ENCODE measurements at places on chromosomes 11 and 22.

DNA sequence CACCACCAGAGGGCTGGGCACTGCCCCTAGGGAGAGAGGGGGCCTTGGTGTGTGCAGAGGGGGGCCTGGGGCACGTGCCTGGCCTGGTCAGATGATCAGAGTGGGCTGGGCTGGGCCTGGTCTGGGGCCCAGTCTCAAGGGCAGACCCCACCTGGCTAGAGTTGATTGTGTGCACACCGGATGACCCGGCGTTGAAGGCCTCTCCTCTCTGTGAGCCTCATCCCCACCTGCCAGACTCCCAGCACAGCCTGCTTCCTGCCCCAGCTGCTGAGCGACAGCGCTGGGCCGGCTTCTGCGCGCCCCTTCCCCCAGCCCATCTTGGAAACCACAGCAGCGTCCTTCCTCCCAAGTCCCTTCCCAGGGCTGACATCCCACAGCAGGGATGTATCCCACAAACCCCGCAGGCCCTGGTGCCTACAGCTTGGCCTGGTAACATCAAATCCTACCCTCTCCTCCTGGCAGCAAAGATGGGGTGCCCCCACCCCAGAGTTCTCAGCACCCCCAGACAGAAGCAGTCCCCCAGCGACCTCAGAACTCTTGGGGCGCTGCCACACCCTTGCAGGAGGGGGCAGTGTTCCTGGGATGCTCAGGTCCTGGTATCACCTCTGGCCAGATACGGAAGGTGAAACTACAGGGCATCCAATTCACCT is 11.0 kb upstream of the TSSC4 start:
- no peak for DNase-seq

DNA sequence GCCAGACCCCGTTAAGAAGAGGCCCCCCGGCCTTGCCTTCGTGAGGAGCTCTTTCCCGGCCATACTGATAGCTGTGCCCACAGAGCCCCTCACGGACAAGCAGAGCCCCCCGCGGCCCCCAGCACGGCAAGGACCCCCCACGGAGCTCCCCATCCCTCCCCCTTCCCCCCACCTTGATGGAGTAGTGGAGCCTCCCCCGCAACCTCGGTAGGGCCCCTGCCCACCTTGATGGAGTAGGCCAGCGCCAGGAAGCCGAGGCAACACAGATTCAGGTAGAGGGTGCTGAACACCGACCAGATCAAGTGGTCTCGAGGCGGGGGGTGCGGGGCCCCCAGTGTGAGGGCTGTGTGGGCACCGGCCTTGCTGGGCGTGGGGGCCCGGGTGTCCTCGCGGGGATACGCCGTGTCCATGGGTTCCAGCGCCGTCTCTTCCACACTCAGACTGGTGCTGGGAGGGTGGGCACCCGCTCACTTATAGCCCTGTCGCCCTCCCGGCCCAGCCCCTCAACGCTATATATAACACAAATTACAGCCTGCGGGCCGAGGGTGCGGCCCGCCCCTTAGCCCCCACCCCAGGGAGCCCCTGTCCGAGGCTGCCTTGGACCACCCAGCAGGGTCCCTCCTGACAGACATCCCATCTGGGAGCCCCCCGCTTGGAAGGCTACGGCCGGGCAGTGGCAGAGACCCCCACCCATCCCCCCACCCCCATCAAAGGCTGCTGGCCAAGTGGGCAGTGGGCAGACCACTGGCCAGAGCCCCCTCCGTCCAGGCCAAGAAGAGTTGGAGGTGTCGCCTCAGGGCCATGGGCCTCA is at the start of gene IFITM5:
IFITM5 (minus strand) TSS at position 446 of the 811 bp plus-strand sequence; CDS start at position 410, 36 bp downstream.
- peak; percentile 35 for DNase-seq

DNA sequence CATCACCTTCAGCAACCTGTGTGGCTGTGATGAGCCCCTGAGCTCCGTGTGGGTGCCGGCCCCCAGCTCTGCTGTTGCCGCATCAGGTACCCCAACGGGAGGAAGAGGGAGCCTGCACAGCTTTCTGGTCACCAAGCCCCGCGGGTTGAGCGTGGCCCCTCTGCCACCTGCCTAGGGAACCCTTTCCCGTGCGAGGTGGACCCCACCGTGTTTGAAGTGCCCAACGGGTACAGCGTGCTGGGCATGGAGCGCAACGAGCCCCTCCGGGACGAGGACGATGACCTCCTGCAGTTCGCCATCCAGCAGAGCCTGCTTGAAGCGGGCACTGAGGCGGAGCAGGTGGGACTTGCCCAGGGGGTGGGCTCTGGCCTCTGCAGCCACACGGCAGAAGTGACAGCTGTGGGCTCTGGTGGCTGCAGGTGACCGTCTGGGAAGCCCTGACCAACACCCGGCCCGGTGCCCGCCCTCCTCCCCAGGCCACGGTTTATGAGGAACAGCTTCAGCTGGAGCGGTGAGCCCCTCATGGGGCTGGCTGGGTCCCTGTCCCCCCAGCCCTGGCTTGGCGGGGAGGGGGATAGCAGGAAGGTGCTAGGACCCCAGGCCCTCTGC is 1.9 kb upstream of the SSH3 start:
- DNase-seq = peak; percentile 39

GRCh38 chr11:3837793-3838192 is 3.0 kb downstream of the RHOG start:
- DNase-seq = peak; percentile 68

DNA sequence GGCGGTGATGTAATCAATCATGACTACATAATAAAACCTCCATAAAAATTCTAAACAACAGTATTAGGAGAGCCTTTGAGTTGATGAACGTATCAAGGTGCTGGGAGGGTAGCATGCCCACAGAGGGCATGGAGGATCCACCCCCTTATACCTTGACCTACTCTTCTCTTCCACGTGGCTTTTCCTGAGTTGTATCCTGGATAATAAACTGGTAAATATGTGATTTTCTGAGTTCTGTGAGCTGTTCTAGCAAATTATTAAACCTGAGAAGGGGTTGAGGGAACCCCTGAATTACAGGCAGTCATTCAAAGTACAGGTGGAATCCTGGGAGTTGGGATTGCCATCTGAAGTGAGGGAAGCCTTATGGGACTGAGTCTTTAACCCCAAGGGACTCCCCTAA is 446.9 kb downstream of the DYNC2H1 start:
- no peak for DNase-seq

DNA sequence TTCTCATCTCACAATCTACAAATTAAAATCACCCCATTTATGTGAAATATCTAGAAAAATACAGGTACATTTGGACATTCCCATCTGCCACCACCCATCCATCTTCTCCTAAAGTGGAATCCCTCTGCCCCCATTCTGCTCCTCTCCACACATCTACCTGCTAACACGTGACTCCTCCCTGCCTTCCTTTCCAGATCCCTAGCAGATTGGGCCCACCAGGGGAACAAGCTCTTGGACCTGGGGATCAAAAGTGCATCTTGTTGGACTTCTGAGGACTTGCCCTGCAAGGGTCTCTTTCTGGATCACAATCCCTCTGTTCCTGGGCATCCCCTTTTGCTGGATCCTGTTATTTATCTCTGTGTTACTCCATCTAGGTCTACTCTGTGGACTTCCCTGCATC is 107.6 kb downstream of the ZNF280B start:
- no peak for DNase-seq

- no peak for DNase-seq
Observed at GRCh38 chr11:130118165-130118564, 41.4 kb upstream of the ST14 start.

GRCh38 chr11:108009497-108010370 is 1.0 kb downstream of the CUL5 start:
- no peak for DNase-seq

DNA sequence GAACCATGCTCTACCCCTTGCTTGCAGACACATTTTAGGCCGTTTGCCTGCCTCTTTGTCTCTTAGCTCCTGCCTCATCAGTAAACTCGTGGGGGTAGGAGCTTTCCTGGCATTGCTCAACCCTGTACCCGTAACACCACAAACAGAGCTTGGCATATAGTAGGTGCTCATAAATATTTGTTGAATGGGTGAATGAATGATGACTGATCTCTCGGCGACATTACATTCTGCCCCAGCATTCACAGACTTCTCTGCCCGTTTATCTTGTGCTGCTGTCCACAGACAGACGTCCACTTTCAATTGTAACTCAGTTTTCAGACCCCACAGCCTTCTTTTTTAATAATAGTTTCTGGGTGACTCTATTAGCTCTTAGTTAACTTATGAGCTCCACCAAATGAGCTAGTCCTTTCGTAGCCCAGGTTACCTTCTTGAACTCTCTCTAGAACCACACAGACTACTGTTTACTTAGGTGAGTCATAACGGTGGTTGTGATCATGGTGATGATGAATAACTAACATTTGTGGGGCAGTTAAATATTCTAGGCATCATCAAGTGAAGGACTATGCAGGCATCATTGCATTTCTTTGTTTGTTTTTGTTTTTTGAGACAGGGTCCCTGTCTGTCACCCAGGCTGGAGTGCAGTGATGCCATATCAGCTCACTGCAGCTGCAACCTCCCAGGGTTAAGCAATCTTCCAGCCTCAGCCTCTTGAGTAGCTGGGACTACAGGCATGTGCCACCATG is 188.4 kb downstream of the ADAMTS15 start:
- no peak for DNase-seq

- no peak for DNase-seq
Observed at GRCh38 chr11:44760477-44760872, 33.7 kb downstream of the TSPAN18 start.

DNA sequence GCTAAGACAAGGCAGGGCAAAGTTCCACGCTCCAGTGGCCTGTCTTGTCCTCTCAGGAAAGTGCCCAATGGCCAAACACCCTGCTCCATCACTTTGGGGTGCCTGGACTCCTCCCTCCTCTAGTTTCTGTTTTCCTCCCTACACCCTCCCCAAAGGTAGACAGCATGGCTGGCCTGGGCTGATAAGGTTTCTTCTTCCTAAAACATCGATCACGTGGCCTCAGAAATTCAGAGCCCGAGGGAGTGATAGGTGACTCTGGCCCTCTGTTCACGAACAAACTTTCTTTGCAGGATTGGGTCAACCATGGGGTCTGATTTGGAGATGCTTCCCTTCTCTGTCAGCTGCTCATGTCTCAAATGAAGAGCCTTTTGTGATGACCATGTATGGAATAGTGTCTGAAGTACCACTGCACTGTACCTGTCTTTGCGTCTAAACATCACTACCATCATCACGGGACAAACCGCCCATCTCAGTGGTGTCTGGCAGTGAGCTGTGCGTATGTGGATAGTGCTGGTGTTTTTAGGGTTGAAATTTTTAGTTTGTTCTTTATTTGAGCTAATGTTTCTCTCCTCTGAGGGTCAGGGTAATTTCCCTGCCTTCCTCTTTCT is 6.1 kb downstream of the MICAL2 start:
- DNase-seq = no peak

DNA sequence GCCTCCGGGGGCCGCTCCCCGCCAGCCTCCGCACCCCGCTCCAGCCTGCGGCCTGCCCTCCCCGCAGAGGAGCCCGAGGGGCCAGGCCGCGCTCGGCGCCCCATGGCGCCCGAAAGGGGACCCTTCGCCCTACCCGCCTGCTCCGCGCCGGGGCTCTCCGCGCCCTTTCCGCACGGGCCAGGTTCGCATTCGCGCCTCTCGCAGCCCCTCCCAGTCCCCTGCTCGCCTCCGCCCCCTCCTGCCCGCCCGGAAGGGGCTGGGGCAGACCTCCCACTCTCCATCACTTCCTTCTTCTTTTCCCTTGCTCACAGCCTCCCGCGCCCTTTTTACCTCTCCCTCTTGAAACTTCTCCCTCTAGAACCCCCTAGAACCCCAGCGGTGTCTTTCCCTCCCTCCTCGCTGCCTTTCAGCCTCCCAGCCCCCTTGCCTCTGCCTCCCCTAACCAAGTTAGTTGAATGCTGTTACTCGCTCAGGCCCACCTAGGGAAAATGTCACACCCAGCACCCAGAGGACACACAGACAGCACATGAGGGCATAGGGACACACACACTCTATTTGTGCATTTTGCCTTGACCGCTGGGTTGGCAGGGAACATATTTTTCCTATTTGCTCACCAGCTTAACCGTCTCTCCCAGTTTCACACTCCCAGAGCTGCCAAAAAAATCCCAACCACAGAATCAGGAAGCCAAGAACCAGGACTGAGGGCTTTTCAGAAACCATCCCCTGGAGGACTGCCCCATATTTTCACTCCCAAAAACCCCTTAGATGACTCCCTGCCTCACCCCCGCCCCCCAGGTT is at the start of gene SLC43A3:
SLC43A3 (minus strand) TSS at position 193 of the 798 bp plus-strand sequence. CDS start 949 bp downstream, outside the sequence.
- DNase-seq = peak; percentile 82

GRCh38 chr11:63874511-63874910 is 35.6 kb downstream of the MARK2 start:
- no peak for DNase-seq

DNA sequence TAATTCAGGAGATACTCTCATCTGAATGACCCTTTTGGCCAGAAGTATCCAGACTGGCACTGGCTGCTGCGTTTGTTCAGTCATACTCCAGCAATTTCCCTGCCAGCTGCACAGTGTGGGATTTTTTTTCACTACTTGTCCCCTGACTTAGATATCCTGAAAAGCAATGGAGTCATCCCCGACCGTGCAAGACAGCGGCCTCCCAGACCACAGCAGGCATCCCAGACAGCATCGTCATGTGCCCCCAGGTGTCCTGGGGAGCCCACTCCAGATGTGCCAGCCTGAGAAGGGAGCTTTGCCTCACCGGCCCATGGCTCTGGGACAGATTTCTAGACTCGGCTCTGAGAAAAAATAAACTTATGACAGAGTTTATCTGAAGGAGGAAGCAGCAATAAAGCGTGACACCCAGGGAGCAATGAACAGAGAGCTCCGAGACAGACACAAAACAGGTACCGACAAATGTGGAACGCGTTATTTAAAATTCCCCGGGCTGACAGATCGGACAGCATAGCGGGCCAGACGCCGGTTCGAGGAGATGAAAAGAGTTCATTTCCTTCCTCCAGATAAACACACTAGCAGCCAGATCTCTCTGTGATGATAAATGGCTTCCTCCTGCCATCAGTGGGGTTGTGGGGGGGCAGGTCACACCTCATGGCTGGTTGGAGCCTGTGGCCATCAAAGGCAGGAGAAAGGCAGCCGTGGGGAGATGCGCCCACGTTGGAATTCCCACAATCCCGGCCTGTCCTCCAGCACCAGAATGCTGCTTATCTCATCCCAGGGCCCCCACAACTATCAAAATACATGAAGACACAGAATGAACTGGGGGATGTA is 106.4 kb upstream of the FGF3 start:
- DNase-seq = peak; percentile 13

DNA sequence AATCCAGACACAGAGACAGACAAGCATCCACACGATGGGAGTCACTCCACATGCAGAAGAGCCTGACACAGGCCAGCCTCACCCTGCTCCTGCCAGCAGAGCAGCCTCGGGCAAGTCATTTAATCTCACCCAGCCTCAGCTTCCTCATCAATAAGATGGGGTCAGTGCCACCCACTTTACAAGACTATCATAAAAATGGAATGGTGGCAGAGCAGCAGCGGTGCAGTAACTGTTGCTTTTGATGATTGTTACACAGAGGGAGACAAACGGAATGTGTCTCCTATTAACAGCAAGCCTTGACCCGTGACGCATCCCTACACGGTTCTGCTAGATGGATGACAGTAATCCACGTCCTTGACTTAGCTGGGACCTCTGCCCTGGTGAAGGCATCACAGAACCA is 26.0 kb upstream of the ARFGAP3 start:
- no peak for DNase-seq

DNA sequence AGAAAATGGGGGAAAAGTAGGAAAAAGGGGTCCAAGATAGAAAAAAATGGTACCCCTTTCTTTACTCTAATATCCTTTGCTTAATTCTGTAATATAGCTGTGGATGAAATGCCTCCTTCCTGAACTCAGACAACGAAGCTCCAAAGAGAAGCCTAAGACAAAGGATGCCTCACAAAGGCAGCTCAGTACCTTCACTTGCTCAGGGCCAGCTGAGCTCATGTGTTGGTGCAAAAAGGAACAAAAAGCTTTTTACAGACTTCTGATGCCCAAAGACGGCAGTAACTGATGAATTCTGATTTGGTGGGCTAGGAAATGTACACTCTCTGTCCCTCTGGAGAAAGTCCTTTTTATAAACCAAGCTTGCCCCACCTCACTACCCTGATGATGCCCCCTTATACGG is 77.5 kb downstream of the DENND5A start:
- DNase-seq = no peak
